ENCODE measurements at places on chromosomes 13 and 19. TPM values are rescaled to one million over a fixed set of nuclear protein-coding genes. Genes with fewer than 3 reads are reported as not detected.

DNA sequence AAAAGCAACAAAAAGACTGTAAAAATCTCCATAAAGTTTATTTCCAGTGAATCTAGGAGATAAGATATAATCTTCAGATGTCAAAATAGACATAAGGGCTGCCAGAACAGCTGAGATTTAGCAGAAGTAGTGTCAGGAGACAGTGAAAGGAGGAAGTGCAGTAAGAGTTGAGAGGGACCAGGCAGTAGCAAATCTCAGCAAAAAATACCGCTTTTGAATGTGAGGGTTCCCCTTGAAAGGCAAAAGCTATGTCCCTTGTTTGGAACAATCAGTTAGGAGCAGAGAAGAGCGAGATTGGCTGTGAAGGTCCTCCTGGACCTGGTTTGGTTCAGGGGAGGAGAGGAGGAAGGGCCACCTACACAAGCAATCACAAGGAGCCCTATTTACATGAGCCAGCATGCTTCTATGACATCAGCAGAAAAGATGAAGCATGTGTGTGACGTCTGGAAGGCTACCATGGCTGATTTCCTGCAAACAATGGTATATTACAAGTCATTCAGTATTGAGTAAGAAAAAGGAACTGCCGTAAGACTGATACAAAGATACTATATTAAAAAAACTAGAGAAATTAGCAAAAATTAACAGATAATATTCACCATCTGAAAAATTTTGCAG is 98.9 kb upstream of the SIAH3 start:
- DNase-seq: no peak

Gene SLITRK5
- 0.09 TPM for total RNA-seq

GRCh38 chr19:42370626-42371175 is 19.4 kb downstream of the CNFN start:
- DNase-seq: no peak

GRCh38 chr19:44806291-44806690 is 2.6 kb upstream of the BCAM start:
- no peak for DNase-seq

- DNase-seq: no peak
These were observed 4.1 kb downstream of the IGFL4 start for GRCh38 chr19:46036744-46037128.

Gene ZNF528
- 32.0 TPM for total RNA-seq

DNA sequence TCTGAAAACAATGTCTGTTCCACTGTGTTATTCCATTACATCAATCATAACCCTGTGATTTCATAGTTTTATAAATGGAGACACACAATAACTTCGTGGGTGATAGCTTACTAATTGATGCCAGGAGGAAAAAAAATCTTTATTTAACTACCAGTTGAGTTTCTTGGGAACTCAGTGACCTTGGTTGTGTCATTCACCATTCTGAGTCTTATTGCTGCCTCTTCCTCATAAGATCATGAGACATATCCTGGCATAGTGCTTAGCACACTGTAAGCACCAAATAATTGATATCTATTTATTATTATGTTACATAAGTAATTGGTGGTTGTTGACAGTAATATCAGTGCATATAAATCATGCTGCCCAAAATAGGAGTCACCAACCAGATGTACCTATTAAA is 39.1 kb upstream of the SIN3B start:
- DNase-seq: no peak

GRCh38 chr19:10044390-10044789 is 31.1 kb downstream of the RDH8 start:
- no peak for DNase-seq

- DNase-seq: peak; percentile 88
These were observed at the start of gene MIER2 for GRCh38 chr19:344625-345319. TSS of gene MIER2 (minus strand) at chr19:344796. CDS start at chr19:344782, 14 bp downstream.

Gene CLEC4M
- 0.54 TPM for total RNA-seq

DNA sequence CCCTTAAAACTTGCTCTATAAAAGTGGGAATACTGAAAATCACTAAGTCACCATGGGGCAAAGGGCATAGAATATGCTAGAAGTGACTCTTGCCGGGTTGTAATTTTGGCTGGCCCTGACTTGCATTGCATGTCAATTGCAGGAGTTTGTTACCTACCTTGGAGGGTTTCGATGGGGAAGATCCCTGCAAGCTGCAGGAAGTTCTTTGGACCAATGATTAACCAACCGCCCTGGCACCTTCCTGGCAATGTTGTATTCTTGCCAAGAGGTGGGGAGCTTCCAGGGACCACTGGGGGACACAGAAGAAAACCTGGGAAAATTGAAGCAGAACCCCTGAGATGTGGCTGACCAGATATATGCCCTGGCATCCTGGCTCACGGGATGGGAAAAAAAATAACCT is 235.8 kb downstream of the B3GLCT start:
- no peak for DNase-seq

- no peak for DNase-seq
These were observed 38.6 kb upstream of the ITM2B start for GRCh38 chr13:48194379-48194754.

DNA sequence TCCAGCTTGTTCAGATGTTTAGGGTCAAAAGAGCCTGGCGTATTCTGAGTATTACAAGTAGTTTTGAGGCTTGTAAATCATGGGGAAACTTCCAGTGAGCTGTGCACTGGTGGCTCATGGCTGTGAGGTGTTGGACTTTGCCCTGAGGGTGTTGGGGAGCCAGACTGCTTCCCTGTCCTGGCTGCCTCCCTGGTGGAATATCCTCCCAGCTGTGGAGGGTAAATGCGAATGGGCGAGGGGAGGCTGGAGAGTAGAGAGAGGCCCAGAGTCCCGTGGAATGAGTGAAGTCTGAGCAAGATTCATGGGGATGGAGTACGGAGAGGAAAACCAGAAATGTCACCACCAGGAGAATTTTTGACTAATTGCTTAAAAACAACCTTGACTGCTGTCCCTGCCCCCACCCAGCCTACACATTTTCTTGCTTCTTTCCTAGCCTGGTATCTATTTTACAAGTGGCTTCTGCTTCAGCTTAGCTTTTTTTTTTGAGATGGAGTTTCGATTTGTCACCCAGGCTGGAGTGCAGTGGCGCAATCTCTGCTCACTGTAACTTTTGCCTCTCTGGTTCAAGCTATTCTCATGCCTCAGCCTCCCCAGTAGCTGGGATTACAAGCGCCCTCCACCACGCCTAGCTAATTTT is 3.7 kb downstream of the SNRPA start:
- no peak for DNase-seq

- DNase-seq: no peak
These were observed 69.7 kb upstream of the SIAH3 start for GRCh38 chr13:45921162-45921736.
